Progenitor cell of endocrine pancreas (in vitro differentiated cells): ENCODE measurements at places on chromosomes 2 and 18.

GRCh38 chr2:148913492-148913891, 38.5 kb downstream of the KIF5C start:
- no peak for DNase-seq

DNA sequence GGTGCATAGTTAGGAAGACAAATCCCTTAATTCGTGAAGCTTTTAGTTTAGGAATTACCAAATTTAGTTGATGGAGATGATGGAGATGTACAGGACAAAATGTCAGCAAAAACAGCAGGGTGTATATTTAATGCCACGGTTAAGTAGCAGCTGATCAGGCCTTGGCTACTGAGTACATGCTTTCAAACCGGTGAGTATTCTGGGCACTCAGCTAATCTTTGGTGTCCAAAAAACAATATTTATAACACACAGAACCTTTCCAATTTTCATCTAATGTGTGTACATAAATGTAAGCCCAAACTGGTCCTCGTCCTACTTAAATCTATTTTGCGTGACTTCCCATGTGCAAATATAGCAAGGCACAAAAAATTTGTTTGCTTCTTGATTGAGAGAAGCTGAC, 703.4 kb upstream of the LINC00305 start:
- DNase-seq: no peak

DNA sequence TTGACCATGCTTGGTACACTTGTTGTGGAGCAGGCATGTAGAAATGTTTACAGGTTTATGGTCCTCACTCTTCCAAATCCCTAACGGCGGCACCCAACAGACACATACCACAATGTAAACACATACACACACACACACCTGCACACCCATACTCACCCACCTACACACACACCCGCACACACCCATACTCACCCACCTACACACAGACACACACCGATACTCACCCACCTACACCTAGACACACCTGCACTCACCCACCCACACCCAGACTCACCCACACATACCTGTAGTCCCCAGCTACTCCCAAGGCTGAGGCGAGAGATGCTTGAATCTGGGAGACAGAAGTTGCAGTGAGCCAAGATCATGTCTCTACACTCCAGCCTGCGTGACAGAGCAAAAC, 1.5 kb upstream of the RAB6D start:
- no peak for DNase-seq

- DNase-seq: no peak
Observed at GRCh38 chr2:239106966-239107365, 259.1 kb downstream of the TWIST2 start.

GRCh38 chr2:95159690-95160449, at the start of gene ZNF514:
Gene ZNF514, minus strand, starts transcription at chr2:95159848. Its CDS starts 6,595 bp downstream, at chr2:95153253.
- peak; percentile 66 for DNase-seq

- DNase-seq: no peak
Observed at GRCh38 chr2:86274265-86274917, 63.0 kb downstream of the REEP1 start.

DNA sequence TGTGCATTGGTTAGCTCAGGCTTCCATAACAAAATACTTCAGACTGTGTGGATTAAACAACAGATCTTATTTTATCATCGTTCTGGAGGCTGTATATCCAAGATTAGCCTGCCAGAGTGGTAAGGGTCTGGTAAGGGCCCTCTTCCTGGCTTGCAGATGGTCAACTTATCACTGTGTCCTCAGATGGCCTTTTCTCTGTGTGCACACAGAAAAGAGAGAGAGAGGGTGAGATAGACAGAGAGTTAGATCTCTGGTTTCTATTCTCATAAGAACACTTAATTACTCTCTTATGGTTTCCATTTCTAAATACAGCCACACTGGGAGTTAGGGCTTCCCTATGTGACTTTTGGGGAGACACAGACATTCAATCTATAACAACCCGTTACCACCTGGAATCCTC, 1003.5 kb downstream of the TSN start:
- DNase-seq: no peak

DNA sequence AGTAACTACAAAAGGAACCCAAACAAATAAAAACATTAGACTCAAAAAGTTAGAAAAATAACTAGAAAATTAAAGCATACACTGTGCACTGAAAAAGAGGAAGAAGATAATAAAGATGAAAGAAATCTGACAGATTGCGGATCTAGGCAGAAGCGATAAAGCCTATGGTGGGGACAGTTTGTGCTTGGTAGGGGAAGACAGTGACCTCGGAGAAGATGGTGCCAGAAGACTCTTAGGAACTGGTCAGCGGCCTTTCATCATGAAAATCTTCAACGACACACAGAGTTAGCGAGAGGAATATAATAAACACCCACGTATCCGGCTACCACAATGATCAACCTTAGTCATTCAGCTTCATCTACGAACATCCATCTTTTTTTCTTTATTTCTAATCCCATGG, 180.5 kb downstream of the HDAC4 start:
- no peak for DNase-seq

DNA sequence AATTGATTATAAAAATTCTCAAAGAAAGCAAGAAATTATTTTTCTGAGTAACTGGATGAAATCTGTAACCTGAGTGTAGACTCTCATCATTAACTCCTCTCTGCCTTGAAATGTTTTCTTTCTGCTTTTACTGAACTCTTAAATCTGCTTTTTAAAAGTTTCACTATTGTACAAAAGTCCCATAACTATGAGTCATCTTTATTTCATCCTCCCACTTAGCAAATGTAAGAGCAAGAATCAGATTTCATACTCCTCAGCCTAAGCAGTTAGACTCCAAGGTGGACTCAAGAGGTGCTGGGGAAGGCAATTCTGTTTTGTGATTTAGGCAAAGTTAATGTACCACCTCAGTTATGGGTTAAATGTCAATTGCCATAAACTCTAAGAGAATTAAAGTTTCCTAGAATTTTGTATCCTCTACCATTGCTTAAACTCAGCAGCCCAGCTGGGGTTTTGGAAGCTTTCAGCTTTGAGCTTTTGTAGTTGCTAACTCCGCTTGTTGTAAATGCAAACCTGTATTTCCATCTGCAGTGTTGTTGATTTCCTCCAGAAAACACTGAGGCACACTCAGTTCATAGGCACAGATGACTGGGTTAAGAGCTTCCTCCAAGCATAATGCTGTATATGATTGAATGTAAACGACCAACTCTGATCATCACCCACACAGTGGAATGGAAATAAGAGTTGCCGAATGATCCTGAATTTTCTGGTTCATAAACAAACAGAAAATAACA, 268.8 kb downstream of the ARHGAP15 start:
- no peak for DNase-seq

GRCh38 chr18:29154196-29154757, 977.3 kb upstream of the CDH2 start:
- no peak for DNase-seq

DNA sequence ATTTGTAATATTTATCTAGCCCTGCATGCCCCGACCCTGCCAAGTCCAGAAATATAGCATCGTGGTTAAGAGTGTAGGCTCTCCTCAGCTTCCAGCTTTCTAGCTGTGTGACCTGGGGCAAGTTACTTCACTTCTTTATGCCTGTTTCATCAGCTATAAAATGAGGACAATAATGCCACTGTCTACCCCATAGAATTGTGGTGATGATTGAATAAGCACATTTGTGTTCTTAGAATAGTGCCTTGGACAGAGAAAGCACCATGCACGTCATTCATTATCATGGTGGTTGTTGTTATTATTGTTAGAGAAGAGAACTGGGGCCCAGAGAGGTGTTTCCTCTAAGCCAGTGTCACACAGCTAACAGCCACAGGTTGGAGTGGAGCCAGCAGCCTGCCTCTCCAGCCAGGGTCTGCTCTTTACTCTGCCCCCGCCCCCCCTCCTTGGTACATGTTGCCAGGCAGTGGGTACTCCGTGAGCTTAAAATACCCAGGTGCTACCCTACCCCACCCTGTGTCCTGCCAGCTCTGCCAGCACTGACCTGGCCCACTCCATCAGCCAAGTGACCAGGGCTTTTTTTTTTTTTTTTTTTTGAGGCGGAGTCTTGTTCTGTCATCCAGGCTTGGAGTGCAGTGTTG, 202.1 kb downstream of the CTIF start:
- DNase-seq: no peak

- no peak for DNase-seq
Observed at GRCh38 chr18:55324166-55324565, 263.8 kb downstream of the TCF4 start.

GRCh38 chr2:196515608-196516007, 123.9 kb upstream of the CCDC150 start:
- DNase-seq: no peak

GRCh38 chr2:239664216-239664810, 263.5 kb upstream of the HDAC4 start:
- no peak for DNase-seq

DNA sequence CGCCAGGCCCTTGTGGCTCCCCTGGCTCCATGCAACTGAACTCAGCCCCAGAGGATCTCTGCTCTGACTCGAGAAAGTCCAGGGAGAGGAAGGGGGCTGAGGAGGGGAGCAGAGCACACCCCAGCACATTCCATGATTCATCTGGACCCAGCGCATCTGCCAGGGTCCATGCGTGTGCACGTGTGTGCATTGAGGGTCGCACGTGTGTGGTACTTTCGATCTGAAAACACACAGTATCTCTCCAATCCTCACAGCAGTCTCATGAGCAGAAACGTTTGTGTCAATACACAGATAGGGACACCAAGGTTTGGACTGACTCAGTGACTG, 146.4 kb upstream of the ID2 start:
- no peak for DNase-seq

DNA sequence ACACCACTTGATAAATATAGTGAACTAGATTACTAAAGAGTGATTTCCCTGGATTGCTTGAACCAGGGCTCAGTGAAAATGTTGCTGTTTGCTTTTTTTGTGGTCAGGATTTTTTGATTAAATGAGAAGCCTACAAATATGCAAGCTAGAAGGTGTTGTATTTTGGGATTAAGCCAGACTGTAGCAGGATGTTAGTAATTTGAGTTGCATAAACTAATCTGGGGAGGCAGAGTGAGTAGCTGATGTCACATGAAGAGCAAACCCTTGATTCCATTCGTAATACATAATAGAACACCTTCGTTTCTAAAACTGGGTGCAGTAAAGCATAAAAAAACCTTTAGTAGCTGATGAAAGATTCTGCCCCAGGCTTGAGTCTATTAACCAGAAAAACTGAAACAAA, 32.0 kb downstream of the NEDD4L start:
- DNase-seq: no peak

DNA sequence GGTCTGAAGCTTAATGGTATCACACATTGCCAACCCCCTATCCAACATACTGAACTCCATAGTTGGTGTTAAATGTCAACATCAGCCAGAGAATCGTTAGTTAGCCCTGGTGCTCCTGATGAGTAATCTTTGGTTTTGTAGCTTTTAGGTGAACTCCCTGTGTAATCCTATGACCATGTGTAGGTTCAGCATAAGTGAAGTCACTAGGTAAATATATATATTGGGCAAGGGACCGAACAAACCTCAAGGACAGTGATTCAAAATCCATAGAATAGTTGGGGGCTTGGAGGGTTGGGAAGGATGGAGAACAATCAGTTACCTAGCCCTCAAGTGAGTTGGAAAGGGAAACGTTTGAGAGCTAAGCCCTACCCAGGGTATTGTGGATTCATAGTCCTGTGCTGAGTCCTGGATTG, 16.0 kb upstream of the AP1S3 start:
- DNase-seq: no peak

- DNase-seq: no peak
Observed at GRCh38 chr2:233448220-233448559, 93.9 kb downstream of the DGKD start.

GRCh38 chr2:189719571-189719970, 43.0 kb downstream of the OSGEPL1 start:
- no peak for DNase-seq

GRCh38 chr2:47896450-47896968, 9.8 kb downstream of the FBXO11 start:
- no peak for DNase-seq

DNA sequence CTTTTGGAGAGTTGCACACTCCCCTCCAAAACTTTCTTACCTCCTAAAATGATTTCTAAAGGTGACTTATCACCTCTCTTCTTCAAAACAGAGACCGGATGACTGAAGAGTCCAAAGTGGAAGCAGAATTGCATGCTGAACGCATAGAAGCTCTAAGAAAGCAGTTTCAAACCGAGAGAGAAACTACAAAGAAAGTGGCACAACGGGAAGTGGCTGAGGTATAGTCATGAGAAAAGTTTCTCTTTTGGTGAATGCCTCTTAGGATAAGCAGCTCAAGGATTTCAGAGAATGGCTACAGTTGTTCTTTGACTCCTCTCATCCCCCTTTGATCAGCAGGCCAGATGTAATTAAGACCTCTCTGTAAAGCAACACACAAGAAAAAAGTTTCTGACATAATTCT, 73.6 kb downstream of the GTF3C3 start:
- no peak for DNase-seq

DNA sequence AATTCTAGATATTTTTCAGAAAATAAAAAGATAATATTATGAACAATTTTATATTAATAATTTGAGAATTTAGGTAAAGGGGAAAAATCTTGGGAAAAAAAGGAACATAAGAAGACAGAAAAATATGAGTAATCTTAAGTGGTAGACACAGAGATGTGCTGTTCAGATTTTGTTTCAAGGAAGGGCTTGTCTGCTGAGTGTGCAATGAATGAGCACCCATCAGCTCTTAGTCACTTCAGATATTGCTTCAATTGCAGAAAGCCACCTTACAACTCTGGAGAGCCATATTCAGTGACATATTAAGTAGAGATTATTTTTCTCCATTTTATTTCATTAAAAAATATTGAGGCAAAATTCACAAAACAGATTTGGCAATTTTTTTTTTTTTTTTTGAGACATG, 282.0 kb upstream of the CHST9 start:
- no peak for DNase-seq

DNA sequence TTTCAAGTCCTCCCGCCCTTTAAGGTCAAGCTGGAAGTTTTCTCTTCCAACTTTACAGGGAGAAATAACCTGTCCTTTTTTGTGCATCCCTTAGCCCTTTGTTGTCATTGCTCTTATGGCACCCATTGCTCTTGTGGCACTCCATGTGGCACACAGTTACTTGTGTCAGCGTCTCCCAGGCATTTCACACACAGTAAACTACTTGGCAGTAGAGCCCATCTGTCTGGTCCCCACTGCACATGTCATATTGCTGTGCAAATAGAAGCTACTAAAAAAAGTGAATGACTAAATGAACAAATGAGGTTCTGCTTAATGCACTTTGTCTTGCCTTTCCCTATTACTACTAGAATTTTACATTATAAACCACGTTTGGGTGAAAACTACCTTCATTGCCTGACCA, 149.3 kb downstream of the EML6 start:
- no peak for DNase-seq

DNA sequence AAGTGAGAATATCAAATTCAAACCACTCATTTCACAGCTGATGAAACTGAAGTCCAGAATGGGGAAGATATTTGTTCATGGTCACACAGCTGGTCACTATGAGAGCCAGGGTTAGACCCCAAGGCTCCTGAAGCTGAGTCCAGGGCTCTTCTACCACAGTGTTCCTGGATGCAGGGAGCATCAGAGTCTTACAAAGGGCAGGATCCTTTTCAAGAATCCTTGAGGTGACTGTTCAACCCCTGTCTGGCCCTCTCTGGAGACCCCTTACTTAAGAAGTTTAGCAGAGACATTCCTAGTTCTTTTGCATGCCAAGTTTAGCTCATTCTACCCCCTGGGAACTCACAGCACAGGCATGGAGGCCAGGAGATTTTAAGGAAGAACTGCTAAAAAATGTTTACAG, 15.7 kb downstream of the PROKR1 start:
- DNase-seq: no peak

- no peak for DNase-seq
Observed at GRCh38 chr18:66754335-66754734, 150.4 kb upstream of the CDH19 start.
